ENCODE measurements at places on chromosomes 13 and 19.
A peak's percentile ranks its signal among the peaks of the same experiment; 100 is the strongest.

DNA sequence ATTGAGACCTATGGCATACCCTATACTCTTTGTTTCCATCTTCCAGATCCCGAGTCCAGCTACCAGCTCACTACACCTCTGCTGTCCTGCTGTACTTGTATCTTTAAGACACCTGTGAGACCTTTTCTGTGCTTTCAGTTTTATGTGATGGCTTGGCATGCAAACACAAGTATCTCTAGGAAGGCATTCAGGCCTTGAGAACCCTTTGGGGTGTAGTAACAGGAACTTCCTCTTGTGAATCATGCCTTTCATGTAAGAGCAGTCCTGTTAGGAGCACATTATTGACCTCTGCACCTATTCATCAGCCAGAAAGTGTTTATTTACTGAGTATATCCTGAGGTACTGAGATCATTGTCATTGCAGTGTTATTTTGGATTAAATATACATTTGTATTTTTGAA, 87.0 kb upstream of the HTR2A start:
- DNase-seq, result no peak

DNA sequence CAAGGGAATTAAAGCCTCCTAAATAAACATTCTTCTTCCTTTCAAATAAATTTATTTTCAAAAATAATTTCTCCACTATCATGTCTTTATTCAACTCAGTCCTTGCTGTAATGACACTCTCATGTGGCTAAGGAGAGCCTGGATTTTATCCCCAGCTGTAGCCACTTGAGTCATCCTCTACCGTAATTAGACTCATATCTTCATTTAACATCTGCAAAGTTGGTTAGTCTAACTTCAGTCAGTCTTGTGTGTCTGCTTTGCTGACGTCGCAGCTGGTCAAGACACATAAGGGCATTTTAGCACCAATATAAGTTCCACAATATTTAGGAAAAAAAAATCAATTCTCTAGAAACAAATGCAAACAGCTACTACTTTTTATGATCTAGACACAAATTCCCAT, 776.4 kb upstream of the ATXN8OS start:
- no peak for DNase-seq

DNA sequence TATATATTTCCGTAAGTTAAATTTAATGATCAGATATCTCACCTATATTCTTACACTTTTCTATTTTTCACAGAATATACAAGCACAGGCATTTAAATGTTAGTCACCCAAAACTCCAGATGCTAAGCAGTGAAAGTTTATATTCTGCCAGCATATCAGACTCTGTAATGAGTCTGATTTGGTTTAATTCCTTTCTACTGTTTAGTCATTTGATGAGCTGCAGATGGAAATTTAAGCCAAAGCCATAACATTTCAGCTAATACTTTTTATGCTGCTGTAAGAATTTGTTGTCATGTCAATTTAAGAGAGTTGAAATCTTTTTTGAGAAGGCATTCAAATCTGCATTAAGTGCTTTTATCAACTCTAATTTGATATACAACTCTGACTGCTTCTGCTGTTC, 8.0 kb downstream of the FRY start:
- no peak for DNase-seq

GRCh38 chr19:35430409-35431144, 17.5 kb upstream of the FFAR2 start:
- DNase-seq, result no peak

GRCh38 chr13:28650284-28650683, 8.6 kb upstream of the POMP start:
- DNase-seq, result no peak

DNA sequence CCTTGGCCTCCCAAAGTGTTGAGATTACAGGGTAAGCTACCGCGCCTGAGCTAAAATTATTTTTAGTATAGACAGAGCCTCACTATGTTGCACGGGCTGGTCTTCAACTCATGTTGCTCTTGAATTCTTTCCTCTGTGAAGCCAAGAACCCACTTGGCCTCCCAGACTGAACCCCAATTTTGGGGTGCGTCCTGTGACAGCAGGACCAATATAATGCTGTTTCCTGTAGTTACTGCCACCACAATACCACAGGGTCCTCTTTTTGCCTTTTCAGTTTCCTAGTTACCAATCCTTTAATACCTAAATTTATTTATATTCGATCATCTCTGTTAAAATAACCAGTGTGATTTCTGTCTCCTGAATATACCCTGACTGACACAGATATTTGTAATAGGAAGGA, 32.9 kb downstream of the TSKS start:
- no peak for DNase-seq

DNA sequence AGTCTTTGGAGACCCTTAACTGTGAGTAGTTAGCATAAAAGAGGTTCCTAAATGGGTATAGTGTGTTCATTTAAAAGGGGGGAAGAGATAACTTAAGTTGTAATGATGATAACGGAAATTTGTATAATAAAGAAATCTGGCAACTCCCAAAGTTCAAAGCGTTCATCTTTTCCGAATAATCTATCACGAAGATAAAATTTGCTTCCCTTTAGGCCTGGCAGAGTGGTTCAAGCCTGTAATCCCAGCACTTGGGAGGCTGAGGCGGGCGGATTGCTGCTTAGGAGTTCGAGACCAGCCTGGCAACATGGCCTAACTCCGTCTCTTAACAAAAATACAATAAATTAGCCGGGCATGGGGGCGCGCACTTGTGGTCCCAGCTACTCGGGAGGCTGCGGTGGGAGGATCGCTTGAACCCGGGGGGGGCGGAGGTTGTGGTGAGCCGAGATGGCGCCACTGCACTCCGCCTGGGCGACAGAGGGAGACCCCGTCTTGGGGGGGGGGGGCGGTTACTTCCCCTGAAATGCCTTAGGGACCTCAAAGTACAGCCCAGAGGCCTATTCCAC, 934 bp downstream of the N4BP2L2 start:
- no peak for DNase-seq

DNA sequence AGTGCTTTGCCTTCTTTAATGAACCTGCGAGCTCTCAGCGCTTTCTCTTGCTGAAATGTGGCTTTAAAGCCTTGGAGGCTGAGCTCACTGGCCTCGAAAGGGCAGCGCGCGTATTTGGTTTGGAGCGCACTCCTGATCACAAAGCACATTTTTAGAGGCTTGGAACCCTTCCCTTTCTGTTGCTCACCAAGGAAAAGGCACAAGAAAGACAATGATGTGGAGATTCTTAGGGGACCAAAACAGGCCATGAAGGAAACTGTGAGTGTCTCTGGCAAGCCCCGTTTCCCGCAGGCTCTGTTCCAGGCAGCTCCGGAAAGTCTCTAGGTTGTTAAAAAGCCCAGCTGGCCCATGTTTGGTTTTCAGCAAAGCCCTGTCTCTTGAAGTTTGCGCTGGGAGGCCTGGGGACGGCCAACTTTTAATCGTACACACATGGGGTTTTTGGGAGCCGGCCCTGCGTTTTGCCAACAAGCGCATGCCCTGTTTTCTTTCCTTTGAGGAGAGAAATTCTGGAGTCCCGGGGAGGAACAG, 9.4 kb upstream of the SPC24 start:
- peak; percentile 74 for DNase-seq

GRCh38 chr13:36323951-36324566, 22.1 kb downstream of the SPART start:
- no peak for DNase-seq

DNA sequence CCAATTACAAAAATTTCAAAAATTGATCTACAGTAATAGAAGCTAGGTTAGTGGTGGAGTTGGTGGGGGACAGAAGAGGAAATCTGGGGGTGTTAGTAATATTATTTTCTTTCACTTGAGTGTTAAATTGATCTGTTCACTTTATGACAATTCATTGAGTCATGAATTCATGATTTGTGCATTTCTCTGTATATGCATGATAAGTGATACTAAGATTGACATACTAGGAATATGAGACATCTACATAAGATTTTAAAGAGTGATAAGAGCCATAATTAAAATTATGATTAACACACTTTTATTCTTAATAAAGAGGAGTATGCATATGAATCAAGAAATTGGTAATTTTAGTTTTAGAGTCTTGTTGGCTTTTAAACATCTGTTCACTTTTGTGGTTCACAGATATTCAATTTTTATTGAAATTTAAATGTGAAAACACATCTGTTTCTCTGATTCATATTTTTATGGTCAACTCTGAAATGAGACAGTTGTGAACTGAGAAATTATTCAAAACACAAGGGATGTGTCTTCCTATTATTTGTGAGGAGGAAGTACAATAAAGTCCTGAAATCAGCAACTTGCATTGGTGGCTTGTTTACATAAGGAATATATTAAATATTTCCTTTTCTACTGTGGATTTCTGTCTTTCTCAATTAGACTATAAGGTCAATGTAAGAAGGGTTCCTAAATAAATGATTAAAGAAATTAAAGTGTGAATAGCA, 196.5 kb downstream of the ITGBL1 start:
- DNase-seq, result no peak

- DNase-seq, result no peak
Observed at GRCh38 chr19:52670046-52670445, 31.9 kb upstream of the ZNF83 start.

GRCh38 chr19:5126498-5127223, 157.7 kb downstream of the KDM4B start:
- no peak for DNase-seq

GRCh38 chr13:88926890-88927502, 1255.8 kb downstream of the SLITRK5 start:
- DNase-seq, result no peak

DNA sequence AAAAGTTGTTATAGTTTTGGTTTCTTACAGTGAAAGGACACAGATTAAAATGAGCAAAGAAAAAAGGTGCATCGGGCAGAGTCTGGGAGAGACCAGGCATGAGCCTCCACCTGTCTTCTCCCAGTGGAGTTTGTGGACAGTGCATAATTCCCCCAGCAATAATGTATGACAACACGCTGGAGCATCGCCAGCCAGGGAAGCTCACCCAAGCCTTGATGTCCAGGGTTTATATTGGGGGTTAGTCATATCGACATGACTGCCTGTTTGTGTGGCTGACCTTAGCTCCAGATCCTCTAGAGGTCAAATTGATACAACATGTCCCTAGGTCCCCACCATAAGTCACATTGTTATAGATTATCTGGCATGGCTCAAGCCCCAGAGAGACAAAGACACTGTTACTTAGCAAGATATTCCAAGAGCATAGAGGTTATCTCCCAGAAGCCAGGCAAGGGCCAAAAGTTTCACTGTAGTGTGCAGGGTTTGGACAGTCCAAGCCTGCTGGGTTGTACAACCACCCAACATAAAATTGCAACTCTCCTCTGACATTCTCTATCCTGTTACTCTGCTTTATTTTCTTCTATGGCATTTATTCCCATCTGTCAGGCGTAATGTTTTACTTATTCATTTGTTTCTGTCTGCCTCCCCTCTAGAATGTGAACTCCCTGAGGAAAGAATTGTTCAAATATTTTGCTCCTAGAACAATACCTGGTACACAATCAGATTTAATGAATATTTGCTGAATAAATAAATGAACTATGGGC, 5.6 kb upstream of the KLK13 start:
- no peak for DNase-seq

- DNase-seq, result no peak
Observed at GRCh38 chr13:31913459-31913858, 118.1 kb upstream of the FRY start.

DNA sequence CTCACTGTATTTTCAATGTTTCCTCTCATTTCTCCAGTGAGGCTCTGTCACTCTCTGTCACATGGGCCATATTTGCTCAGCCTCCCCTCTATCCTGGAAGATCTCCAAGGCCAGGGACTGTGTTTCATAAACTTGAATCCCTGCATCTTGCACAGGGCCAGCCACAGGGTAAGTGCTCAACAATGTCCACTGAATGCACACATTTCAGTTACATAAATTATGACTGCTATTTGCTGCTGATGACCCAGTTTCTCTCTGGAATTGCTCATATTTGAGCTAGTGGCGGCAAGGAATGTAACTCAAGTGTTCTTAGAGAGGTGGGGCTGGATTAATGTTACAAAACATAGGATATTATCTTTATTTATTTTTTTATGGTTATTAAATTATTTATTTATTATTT, 6.1 kb downstream of the CLC start:
- DNase-seq, result no peak

DNA sequence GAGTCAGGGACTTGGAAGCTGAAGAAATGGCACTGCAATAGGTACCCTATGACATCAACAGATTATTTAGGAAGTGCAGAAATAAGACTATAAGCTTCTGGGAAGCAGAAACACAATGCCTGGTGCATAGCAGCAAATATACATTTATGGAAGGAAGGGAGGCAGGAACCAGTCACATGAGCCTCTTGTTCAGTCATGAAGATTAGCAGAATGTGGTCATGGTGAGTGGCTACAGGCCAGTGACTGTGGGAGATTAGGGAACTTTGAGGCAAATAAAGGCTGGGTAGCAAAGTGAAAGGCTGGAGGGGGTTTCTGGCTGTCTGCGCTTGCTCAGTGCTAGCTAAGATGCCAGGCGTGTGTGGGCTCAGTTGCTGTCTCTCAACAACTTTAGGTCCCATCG, 96.3 kb downstream of the EPSTI1 start:
- no peak for DNase-seq

- no peak for DNase-seq
Observed at GRCh38 chr13:20446405-20446804, 79.3 kb downstream of the CRYL1 start.

GRCh38 chr13:32408296-32409000, 19.5 kb downstream of the N4BP2L1 start:
- no peak for DNase-seq

DNA sequence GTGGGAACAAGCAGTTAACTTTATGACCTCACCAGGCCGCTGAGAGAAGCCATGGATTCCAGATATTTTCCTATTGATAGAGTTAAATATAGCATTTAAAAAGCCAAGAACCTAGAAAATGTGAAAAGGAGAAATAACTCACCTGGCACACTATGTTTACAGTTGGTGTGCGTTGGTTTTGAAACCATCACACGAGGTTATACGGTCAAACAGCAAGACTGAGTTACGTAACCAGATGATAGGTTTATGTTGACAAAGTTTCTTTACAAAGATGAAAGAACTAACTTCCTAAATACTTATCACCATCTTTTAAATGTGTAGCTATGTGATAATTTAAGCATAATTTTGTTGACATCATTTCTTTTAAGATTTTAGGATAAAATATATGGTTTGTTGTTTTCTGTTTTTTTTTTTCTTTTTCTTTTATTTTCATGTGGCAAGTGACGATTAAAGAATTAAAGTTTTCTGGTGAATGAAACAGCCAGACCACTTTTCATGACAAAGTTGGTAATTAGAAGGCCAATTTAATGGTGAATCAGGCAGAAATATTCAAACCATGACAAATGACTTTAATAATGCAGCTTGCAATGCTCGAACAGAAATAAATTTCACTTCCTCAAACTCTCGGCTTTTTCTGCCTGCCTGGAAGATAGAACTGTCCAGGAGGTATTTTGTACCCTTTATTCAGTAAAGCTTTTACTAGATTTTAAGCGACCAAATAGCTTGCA, 339.1 kb upstream of the OBI1 start:
- DNase-seq, result no peak

GRCh38 chr19:4380254-4380727, 20.1 kb downstream of the SH3GL1 start:
- DNase-seq, result no peak

GRCh38 chr19:58364146-58364545, 1.6 kb upstream of the ZNF497 start:
- DNase-seq, result no peak

Measured in substantia nigra (tissue), 51 donors.